ENCODE measurements at places on chromosomes 5 and 9.

GRCh38 chr5:144333336-144333920 is 162.8 kb downstream of the KCTD16 start:
- no peak for DNase-seq

GRCh38 chr9:2023532-2023931 is 8.4 kb downstream of the SMARCA2 start:
- DNase-seq: no peak

- no peak for DNase-seq
Observed at GRCh38 chr5:141598391-141599345, 20.1 kb downstream of the DIAPH1 start.

DNA sequence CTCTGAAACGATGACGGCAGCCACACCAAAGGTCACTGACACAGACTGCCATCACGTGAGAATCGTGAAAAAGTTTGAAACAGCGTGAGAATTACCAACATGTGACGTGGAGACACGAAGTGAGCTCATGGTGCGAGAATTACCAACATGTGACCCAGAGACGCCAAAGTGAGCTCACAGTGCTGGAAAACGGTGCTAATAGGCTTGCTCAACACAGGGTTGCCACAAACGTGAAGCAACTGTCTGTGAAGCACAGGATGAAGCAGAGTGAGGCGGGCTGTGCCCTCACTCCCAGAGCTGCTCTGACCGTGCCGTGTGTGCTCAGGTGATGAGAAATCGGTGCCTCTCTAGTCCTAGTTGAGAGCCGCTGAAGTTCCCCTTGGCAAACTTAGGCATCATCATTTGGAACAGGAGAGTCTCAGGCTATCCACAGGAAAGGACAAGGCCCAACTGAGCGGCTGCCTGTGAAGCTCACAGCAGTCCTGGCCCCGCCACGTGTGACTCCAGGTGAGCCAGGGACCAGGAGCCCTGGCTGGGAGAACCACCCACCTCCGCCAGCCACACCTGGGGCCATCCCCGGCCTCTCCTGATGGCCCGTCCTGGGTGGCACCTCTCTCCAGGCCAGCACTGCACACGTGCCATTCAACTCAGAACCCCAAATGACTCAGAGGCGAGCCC is 29.8 kb upstream of the SLC6A3 start:
- no peak for DNase-seq

DNA sequence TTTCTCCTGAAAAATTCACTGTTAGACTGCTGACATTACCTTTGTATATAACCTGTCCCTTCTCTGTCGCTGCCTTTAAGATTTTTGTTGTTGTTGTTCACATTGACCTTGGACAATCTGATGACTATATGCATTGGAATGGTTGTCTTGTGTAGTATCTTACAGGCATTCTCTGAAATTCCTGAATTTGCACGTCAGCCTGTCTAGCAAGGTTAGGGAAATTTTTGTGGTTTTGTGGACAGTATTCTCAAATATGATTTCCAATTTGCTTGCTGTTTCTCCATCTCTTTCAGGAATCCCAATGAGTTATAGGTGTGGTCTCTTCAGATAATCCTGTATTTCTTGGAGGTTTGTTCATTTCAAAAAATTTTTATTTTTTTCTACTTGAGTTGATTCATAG is 140.8 kb downstream of the PRR16 start:
- DNase-seq: no peak

DNA sequence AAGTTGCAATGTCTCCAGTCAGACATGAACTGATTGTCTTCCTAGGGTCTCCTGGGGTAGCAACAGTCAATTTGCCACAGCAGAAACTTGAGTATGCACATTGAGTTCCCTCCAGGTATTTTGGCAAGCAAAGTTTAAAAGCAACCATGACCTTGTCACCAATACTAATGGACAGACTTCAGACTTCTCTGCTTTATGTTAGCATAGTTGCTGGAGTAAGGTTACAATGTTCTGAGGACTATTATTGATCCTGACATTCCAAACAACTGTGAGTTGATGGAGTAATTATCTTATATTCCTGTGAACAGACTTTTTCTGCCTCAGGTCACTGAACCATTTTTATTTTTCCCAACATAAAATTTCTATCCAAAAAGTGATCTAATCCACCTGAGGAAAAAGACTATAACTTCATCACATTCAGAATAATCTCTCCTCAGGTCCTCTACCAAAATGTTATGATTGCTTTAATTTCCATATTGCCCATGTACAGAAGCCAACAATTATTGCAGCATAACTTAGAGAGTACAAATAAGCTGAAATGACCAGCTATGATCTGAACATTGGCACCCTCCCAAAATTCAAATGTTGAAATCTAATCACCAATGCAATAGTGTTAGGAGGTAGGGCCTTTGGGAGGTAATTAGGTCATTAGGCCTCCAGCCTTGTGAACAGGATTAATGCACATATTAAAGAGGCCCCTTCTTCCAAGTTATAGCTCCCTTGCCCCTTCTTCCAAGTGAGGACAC is 228.3 kb downstream of the PDE4D start:
- no peak for DNase-seq

DNA sequence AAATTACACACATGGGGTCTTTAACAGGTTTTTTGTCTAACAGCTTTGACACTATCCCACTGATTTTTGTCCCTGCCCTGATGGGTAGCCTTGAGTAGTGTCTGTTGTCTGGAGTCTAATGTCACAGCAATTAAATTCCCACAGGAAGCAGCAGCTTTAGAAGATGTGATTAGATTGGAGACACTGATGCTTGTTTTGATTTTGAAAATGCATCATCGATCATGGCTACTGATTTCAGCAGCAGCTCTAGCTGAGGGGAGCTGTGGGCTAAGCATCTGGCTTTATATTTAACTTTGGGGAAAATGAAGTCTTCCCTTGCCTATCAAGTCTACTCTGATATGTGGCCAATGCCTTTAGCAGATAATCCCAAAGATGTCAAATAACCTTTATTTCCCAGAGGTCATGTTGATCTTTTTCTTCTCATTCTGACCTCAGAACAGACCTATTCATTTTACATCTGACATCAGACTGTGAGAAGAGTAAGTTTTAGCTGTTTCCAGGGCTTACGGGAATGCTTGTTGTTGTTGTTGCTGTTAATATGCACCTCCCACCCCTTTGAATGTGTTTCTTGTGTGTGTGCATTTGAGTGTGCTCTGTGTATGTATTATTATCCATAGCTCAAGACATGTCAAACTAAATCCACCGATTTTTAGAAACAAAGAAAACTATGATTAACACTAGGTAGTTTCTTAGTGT is 704.9 kb upstream of the NUDT12 start:
- DNase-seq: no peak

GRCh38 chr9:109355564-109356297 is 34.9 kb upstream of the EPB41L4B start:
- DNase-seq: no peak

- no peak for DNase-seq
Observed at GRCh38 chr5:143923634-143924266, 111.8 kb downstream of the HMHB1 start.

DNA sequence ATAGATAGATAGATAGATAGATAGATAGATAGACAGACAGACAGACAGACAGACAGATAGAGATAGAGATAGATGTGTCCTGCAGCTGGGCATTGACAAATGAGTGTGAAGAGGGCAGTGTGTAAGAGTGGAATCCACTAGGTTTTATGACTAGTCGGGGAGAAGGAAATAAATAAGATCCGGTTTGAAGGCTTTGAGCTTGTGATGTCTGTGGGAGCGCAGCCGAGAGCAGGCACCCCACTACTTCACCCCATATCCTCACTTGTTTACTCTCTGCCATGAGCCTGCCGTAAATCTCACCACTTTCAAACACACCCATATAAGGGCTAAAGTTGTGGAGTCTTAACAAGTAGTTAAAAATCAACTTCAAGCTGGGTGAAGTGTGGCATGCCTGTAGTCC is 1.4 kb upstream of the SUSD1 start:
- no peak for DNase-seq

- no peak for DNase-seq
Observed at GRCh38 chr9:99264070-99264680, 42.1 kb downstream of the SEC61B start.

GRCh38 chr9:89538871-89539270 is 41.0 kb upstream of the SEMA4D start:
- DNase-seq: no peak

DNA sequence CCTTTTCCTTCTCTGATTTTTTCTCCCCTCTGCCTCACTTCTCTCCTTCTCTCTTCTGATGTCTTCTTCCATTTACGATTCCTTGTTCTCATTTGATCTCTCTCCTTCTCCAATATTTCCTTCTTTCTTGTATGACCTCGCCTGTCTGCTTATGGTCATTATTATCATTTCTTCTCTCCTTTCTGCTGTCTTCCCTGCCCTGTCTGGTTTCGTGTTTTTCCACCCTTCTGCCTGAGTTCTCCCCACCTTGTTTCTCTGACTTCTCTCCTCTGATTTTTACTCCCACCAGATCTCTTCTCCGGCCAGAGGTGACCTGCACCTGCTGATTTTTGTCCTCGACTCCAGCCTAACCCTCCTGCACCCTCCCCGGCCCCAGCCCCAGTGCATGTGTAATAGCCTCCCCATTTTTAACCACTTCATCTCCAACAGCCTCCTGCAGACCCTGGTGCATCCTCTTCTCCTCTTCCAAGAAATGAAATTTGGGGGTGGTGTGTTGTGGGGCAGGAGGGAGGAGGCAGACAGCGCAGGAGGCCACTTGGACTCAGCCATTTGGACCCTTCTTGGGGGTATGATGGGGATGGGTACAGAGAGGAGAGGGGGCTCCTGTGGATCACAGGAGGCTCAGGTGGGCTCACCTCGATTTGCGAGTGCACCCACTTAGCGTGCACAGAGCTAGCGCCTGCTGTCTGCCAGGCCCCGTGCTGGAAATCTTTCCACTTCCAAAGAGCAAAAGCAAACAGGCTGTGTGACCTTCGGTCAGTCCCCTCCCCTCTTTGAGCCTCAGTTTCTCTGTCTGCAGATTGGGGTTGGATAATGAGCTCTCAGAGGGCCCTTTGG is 32.5 kb downstream of the GSN start:
- no peak for DNase-seq

- DNase-seq: no peak
Observed at GRCh38 chr9:107163370-107163769, 119.7 kb upstream of the RAD23B start.

DNA sequence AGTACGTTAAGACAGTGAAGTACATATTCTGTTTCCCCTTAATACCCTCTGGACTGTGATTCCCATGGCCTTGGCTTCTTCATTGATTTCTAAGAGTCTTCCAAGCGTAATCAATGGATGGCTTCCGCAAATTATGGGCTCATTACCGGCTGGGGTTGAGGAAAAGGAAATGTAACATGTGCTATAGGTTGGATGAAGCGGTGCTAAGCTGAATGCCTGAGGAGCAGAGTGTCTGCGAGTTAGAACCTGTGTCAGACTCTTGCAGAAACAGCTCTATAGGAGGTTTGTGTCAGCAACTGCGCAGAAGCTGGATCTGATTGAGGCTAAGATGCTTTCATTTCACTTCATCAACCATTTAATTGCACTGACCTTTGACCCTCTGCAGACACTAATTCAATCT is 114.3 kb upstream of the CDH18 start:
- DNase-seq: no peak

DNA sequence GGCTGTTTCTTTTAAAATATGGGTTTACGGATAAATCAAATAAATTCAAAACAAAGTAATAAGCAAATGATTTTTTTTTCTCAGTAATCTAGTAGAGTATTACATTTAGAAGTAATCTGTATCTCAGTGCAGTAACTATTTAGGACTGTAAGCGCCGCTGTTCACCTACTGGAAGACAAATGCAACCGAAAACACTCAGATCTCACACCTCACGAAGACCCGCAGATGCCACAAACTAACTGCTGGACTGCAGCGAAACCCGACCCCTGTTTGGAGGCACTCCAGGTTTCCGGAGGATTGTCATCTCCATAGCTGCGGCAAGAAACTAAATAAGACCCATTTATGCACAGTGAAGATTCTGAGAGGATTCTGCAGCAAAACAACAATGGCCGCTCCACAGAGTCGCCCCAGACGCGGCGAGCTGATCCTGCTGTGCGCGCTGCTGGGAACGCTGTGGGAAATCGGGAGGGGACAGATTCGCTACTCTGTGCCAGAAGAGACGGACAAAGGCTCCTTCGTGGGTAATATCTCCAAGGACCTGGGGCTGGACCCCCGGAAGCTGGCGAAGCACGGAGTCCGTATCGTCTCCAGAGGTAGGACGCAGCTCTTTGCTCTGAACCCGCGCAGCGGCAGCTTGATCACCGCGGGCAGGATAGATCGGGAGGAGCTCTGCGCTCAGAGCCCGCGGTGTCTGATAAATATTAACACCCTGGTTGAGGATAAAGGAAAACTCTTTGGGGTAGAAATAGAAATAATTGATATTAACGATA is at the start of gene PCDHGA8:
Gene PCDHGA8 (plus strand): TSS at position 205 of the 770 bp plus-strand sequence. CDS start 181 bp downstream, at position 386.
- DNase-seq: no peak

DNA sequence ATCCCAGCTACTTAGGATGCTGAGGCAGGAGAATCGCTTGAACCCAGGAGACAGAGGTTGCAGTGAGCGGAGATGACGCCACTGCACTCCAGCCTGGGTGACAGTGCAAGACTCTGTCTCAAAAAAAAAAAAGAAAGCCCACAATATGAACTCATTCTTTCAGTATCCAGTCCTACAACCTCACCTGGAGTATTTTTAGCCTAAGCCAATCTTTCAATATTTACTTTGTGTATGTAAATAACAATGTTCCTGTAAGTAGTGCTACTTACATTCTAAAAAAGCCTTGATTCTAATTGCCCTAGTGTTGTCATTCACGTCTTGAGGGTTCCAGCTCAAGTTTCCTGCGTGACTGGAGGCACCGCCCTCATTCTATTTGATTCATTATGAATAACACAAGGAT is 62.0 kb downstream of the BHMT start:
- DNase-seq: no peak

GRCh38 chr5:133368916-133369783 is 243.2 kb downstream of the FSTL4 start:
- no peak for DNase-seq

DNA sequence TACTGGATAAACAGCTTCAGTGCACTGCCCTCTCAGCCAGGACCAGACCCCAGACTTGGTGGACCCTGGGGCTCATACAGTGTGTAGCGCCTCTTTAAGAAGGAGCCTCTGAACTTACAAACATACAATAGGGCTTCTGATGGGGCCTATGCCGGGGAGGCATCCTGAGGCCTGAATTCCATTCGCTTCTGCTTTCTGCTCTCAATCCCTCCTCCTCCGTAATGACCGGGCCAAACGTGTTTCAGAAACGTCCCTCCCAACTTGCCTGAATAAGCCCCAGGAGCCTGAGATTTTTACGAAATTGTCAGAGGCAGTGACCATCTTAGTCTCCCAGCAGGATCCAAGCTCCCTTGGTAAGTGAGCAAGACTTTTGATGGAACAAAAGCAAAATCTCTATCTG is 128.1 kb upstream of the BOD1 start:
- no peak for DNase-seq

DNA sequence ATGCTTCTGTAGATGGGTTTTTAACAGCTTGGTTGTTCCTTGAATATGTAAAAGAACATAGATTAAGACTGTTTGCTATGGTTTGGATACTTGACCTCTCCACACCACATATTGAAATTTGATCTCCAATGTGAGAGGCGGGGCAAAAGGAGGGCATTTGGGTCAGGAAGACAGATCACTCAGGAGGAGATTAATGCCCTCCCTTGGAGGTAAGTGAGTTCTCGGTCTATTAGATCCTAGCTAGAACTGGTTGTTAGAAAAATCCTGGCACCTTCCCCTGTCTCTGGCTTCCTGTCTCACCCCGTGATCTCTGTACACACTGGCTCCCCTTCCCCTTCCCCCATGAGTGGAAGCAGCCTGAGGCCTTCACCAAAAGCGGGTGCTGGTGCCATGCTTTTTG is 281.1 kb upstream of the ANKRD55 start:
- no peak for DNase-seq

Measured in stimulated activated naive CD8-positive, alpha-beta T cell treated with anti-CD3 and anti-CD28 coated beads, Interleukin-15, amount 100 ng/mL, for 72 hours (primary cell).